HT1080 (cell line): ENCODE measurements at places on chromosomes 6 and 20.
A peak's percentile ranks its signal among the peaks of the same experiment; 100 is the strongest.

- DNase-seq: no peak
Observed at GRCh38 chr20:1896484-1897258, 1.5 kb downstream of the SIRPA start.

DNA sequence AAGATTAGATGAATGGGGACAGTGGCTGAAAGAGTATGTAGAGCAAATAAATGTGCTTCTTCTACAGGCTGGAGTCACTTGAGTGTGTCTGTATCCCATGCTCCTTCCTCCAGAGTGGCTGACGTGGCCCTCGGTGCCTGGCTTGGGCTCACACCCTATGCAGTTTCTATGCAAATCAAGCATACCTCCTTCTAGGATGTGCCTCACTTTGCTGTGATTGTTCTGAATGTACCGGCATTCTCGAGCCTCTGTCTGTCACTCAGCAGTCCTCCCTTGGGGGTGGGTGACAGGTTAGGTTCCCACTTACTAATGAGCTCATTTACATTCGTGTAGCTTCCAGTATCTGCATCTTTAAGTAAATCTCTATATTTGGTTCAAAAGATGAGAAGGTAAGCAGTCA lies 55.1 kb upstream of the HDDC2 start:
- no peak for DNase-seq

DNA sequence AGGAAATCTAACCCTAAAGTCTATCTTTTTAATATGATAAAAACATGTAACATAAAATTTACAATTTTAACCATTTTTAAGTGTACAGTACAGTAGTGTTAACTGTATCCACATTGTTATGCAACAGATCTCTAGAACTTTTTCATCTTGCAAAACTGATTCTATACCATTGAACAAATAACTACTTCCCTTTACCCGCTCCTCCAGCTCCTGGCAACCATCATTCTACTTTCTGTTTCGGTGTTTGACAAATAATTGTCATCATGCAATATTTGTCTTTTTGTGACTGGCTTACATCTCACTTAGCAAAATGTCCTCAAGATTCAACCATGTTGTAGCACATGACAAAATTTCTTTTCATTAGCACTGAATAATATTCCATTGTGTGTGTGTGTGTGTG lies 203.2 kb downstream of the SIM1 start:
- DNase-seq: no peak

DNA sequence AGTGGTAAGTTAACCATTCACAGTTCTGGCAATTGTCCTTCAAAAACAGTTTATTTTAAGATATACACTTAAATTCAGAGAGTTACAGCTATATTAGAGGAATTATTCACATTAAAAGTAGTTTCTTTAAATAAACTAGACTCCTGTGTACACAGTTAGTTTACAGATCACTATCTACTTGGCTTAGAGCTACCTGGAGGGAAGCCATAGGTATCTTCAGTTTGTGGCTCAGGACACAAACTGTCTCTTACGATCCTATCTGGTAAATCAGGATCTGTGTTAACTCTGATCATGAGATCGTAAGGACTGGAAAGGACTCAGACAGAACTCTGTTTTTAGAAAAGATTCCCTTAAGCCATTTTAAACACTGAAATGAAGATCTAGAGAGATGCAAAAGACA lies 160.9 kb downstream of the REV3L start:
- no peak for DNase-seq

DNA sequence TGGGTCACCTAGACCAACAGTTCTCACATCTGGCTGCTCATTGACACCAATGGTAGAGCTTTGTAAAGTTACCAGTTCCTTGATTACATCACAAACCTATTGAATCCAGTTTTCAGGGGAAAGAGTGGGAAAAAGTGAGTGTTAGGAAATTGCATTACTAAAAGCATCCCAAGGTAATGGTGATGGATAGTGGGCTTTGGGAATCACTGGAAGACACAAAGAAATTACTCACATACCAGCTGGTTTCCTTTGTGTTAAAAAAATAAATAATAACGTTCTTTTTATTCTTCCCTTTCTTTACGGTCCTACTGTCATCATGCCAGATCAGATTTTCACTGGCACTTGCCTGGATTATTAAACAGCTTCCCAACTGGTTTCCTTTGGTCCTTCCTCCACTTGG lies 370.7 kb downstream of the RFPL4B start:
- DNase-seq: no peak

- no peak for DNase-seq
Observed at GRCh38 chr6:14339711-14340584, 222.4 kb downstream of the CD83 start.

DNA sequence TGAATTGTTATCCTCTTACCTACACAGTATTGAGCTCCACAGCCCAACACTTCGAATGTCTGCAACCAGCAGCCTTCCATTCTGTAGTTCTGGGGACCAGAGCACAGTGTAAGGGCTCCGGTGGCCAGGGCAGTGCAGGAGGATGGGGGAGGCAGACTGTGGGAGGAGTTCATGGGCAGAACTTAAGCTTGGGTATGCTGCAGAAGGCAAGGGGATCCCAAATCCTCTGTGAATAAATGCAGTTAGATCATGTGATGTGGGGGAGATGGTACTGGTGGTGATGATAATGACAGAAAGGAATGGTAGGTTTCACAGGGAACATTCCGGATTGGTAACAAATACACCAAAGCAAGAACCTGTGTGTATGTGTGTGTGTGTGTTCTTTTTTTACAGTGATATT lies 26.5 kb upstream of the CNKSR3 start:
- DNase-seq: no peak

DNA sequence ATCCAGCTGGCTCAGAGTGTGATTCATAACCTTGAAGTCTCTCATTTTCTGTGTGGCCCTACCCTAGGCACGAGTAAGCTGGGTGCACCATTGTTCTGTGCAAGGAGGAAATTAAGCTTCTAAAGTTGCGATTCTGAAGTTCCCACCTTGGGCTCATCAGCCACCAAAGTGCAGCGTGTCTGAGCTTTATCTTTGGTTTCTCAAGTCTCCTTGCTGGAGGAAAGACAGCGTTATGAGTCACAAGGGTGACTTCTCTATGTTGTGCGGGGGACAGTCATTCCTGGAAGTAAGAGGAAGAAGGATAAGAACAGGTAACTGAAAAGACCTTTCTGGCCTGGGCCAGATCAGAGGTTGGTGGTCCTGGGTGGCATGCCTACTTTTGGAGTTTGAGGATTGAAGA lies 16.8 kb downstream of the MRAP2 start:
- no peak for DNase-seq

DNA sequence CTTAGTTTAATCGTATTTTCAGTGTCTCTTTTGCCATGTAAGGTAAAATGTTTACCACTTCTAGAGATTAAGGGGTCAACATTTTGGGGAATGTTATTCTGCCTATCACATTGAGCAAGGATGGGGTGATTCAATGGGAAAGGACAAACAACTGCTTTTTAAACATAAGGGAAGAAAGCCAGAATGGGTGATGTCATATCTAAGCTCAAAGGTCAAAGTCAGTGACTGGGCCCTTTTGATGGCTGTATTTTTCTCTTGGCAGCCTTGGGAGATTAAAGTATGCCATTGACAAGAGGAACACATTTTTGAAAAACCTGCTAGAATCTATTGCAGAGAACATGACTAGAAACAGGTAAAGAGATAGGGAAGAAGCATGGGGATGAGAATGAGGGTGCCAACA lies 477.3 kb upstream of the IRAK1BP1 start:
- DNase-seq: no peak

DNA sequence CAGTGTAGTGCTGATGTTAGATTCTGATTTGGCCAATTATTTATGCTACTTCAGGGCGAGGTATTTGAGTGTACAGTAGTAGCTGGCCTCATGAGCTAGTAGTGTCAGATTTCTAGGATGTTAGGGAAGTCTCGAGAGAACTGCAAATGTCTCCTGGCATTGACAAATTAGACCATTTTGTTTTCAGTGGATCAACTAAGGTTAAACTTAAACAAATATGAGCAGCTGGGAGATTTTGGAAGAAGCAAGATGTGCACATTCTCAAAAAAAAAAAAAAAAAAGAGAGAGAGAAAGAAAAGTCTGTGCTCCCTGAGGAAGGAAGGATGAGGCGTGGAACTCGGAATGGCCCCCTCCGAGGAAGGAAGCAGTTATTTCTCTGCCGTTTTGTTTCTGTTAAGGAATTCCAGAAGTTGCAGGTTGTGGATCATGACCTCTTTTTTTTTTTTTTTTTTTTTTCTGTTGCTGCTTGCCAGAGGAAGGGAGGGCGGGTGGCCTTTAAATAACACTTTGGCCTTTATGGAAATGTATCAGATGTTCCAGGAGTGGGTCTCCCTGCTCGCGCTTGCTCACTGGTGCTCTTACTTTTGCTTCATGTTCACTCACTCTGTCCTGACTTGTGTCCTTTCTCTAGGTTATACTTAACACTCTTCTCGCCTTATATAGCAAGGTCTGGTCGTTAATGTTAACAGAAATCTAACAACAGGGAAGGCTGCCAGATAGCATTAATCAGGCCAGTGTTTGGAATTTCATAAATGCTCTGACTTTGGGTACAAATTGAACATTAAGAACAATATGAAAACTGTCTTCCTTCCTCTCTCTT lies 124.4 kb downstream of the TCP11 start:
- no peak for DNase-seq

DNA sequence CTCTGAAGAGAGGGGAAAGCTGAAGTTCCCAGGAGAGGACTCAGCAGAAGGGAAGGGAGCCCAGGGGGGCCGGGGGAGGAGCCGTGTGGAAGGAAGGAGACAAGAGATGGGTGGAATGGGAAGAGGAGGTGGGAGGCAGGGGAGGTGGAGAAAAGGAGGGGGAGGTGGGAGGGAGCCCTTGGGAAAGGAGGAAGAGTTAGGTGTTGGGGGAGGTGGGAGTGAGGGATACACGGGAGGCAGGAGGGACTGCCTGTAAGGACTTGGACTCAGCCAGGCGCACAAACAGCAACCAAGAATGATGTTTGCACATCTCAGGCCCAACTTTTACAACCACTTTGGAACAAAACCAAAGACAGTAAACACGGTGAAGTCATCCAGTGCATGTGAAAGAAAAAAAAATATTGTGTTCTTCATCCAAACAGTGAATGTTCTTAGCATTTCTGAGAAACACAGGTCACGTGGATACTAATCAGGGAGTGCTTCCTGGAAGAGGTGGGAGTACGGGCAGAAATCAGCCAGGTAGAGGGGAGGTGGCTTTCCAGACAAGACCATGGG lies 17.4 kb upstream of the LSM14B start:
- no peak for DNase-seq

- DNase-seq: no peak
Observed at GRCh38 chr6:121668259-121668658, 232.8 kb downstream of the GJA1 start.

DNA sequence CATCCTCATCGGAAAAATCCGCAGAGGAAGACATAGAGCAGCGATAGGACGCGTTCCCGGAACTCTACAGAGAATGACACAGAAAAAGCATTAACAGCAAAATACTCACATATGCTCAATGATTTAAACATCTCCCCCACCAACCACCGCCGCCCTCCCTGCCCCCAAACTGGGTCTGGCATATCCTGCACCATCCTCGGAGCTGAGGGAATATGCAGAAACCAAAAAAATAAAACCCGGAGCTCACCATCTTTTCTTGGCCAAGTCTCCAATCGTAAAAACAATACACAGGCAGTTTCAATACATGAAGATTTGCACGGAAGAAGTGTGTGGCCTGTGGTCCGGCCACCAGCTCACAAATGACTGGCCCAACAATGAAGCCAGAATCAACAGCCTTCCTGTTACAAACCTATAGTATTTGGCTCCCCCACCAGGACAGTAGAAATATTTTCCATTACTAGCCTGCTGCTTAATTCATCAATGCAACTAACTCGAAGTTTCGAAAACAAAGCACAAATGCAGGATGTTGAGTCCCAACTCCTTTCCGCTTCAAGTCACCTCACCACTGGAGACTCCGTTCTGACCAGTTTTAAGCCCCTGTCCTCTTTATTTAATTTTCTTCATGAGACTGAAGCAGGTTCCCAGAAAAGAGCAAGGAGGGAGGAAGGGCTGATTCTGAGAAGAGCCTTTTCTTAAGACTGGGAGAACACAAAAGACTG lies 103.2 kb upstream of the BEND6 start:
- peak; percentile 67 for DNase-seq

- no peak for DNase-seq
Observed at GRCh38 chr20:25469558-25469957, 62.1 kb downstream of the GINS1 start.

DNA sequence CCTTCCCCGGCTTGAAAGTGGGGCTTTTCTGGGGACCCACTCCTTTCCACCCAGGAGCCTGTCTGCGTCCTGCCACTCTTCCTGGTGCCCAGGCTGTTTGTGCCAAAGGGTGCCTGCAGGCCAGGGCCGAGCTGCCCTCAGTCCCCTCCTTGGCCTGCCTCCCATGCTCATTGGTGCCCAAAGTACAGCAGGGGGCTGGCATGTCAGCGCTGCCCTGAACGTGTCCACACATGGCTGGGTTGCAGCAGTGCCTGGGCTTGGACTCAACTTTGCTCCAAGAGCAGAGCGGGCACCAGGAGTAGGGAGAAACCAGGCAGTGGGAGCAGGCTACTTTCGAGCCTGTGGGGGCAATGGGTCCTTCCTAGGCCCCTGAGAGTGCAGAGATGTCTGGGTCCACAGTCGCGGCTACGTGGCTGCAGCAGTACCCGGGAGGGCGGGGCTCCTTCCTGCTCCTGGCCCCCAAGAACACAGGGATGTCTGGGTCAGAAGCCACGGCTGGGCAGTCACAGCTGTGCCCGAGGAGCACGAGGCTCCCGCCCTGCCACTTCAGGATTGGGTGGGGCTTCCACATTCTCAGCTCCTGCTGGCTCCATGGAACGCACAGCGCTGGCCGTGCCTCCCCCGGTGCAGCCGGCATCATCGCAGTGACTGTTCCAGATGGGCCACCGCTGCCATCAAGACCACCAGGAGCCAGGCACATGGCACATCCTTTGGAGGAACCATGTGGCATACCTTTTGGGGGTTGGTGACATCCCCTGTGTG lies 50.0 kb upstream of the CLDN20 start:
- no peak for DNase-seq

DNA sequence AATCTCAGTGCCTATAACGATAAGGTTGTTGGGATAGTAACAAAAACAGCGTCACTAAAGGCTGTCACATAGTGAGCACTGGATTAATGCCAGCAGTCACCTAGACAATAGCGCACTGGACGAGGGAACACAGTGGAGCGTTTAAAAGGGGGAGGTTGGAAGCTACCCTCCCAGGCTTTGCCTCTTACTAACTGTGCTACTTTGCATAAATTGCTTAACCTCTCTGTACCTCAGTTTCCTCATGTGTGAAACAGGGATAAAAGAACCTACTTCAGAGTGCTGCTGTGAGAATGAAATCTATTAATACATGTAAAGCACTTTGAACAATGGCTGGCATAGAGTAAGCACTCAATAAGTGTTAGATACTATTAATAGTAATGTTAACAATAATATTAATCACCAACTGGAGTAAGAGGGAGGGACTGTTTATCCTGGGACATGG lies 10.5 kb downstream of the BCL2L1 start:
- DNase-seq: no peak

GRCh38 chr6:2809015-2809414 lies 32.6 kb downstream of the SERPINB1 start:
- no peak for DNase-seq

GRCh38 chr20:17572034-17572638 lies 2.3 kb downstream of the DSTN start:
- no peak for DNase-seq

GRCh38 chr6:82909551-82909950 lies 156.1 kb downstream of the UBE3D start:
- DNase-seq: no peak

GRCh38 chr6:19999319-20000191 lies 162.4 kb downstream of the ID4 start:
- DNase-seq: peak; percentile 95
